ENCODE measurements at places on chromosomes 16 and 17.

DNA sequence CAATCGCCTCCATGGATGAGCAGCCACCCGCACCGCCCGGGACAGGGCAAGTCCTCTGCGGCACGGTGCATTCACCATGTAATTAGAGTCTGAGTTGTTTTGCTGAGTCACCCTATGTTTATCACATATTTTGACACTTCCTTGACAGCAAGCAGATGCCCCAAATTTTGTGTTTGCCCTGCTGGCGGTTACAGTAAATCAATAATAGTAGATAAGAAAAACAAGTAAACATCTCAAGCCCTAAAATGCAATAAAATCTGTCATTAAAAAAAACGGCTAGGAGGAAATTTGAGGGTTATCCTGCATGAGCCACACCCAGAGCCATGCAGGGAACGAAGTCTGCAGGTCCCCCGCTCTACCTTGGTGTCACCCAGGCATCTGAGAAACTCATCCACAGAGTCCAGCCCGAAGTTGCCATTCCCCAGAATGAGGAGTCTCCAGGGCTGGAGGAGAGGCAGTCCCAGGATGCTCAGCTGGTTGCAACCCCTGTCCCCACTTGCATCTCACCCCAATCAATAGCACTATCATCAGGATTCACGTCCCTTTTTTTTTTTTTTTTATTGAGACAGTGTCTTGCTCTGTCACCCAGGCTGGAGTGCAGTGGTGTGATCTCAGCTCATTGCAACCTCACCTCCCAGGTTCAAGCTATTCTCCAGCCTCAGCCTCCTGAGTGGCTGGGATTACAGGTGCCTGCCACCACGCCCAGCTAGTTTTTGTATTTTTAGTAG is 16.5 kb upstream of the ST6GALNAC1 start:
- DNase-seq = no peak

- no peak for DNase-seq
These were observed 6.4 kb downstream of the CBLN1 start for GRCh38 chr16:49275050-49275730.

GRCh38 chr16:7938175-7938574 is 605.5 kb downstream of the RBFOX1 start:
- DNase-seq = no peak

- DNase-seq = no peak
These were observed 18.2 kb downstream of the USP31 start for GRCh38 chr16:23131036-23131435.

GRCh38 chr17:66976781-66977201 is 12.3 kb downstream of the CACNG4 start:
- no peak for DNase-seq
